Stimulated activated CD8-positive, alpha-beta memory T cell treated with anti-CD3 and anti-CD28 coated beads, Interleukin-15, amount 100 ng/mL, for 4 hours (primary cell): ENCODE measurements at places on chromosomes 2 and 18.

DNA sequence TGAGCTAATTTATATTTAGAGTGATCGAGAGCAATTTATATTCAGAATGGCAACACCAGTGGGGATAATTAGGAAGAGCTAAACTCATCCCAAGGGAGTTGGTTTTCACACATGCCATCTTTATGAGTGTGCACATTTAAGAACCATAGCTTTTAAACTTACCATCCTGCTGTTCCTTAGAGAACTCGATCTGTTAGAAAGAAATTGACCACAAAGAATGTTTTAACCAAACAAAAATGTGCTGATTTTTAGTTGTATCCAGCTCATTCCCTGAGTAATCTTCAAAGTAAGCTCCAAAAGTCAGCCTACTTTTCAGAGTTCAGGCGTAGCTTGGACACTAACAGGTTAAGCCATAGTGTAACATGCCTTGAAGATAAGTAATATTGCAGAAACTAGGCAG, 12.6 kb downstream of the MYL1 start:
- DNase-seq: no peak

DNA sequence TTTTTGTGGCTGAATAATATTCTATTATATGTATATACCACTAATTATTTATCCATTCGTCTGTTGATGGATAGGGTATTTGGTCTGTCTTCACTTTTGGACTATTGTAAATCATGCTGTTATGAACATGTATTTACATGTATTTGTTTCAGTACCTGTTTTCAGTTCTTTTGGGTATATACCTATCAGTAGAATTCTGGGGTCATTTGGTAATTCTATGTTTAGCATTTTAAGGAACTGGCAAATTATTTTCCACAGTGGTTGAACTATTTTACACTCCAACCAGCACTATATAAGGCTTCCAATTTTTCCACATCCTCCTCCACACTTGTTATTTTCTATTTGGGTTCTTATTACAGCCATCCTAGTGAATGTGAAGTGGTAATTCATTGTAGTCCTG, 12.4 kb upstream of the TANK start:
- no peak for DNase-seq

DNA sequence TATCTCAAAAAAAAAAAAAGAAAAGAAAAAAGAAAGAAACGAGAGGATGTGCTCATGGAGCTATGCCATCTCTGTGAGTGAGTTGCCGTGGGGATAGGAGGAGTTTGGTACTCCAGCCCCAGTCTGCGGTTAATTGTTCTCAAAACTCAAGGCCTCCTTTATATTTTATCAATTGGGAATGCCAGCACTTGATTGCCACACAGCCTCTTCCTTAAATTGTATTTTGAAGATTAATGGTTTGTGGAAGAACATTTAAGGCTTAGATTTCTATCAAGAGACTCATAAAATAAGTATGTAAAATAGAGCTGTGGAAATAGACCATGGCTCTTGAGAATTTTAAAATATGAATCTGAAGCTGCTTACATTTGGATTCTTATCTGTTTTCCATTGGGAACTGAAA, 29.8 kb downstream of the KCNE4 start:
- DNase-seq: no peak

- no peak for DNase-seq
These were observed 801.1 kb upstream of the RAB6C start for GRCh38 chr2:129178356-129178755.

GRCh38 chr2:42795275-42795674, 2.9 kb upstream of the HAAO start:
- DNase-seq: no peak

GRCh38 chr2:234164493-234165413, 114.3 kb downstream of the SPP2 start:
- DNase-seq: peak; percentile 13

- DNase-seq: no peak
These were observed 121.9 kb downstream of the CABLES1 start for GRCh38 chr18:23257137-23257536.

DNA sequence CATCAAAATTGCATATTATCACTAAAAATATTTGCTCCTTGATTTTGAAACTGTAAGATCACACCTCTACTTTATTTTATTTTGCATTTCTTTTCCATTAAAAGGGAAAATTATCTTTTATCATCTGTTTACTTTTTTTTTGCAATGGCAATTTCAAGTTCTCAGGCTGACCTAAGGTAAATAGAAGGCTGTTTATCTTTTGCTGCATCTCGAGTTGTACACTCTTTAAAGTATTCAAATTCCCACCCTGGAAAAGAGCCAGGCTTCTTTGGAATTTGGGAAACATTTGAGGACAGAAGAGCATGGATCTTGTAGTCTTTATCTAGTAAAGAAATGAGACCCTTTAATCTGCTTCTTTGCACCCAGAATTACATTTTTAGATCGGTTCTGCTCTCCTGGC, 645.7 kb downstream of the SLC4A3 start:
- no peak for DNase-seq

DNA sequence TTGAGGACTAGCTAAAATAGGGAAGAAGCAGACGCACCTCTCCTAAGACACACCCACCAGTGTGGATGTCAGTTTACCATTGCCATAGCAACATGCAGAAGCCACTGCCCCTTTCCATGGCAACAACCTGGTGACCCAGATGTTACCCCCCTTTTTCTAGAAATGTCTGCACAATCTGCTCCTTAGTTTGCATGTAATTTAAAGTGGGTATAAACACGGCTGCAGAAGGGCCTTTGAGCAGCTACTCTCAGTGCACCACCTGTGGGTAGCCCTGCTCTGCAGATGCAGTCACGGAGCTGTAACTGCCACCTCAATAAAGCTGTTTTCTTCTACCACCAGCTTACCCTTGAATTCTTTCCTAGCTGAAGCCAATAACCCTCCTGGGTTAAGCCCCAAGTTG, 87.1 kb downstream of the FBXO15 start:
- DNase-seq: no peak

GRCh38 chr2:23801396-23801795, 125.5 kb downstream of the ATAD2B start:
- no peak for DNase-seq

GRCh38 chr2:65360441-65360840, 72.0 kb downstream of the SPRED2 start:
- DNase-seq: no peak
